ENCODE measurements at places on chromosomes 12 and 14.

DNA sequence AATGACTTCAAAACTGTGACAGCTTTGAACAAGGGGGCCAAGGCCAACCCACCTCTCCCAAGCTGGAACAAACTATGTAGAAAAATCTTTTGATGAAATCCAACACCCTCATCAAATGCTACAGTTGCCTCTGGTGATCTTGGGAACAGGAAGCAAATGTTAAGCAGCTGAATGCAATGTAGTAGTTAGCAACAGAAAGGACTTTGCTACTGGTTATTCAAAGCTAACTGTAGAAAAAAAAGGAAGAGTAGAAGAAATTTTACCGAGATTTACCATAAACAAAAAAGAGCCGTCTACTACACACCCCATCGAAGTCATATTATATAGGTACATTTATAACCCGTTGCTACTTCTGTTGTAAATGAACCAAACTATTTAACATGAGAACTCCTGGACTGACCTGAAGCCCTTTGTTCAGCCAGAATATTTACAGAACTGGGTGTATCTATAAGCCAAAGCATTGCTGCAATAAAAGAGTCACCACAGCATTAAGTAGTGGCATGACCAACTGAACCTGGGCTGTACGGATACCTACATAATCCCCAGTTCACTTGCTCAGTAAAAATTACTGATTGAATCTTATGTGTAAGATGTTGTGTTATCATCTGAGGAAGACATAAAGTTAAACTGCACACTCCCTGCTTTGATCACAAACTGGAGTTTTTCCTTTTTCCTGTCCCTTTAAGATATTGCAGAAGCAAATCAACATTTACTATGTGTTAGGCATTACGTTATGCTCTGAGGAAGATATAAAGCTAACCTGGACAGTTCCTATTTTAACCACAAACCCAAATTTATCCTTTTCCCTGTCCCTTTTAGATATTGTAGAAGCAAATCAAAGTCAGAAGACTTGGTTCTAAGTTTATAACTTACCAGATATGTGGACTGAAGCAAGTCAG is 25.1 kb downstream of the SYNJ2BP start:
- DNase-seq = no peak

- no peak for DNase-seq
Measured at GRCh38 chr12:130573766-130574165, 142.3 kb downstream of the RIMBP2 start.

GRCh38 chr12:2297658-2298057 is 244.9 kb downstream of the CACNA1C start:
- no peak for DNase-seq

DNA sequence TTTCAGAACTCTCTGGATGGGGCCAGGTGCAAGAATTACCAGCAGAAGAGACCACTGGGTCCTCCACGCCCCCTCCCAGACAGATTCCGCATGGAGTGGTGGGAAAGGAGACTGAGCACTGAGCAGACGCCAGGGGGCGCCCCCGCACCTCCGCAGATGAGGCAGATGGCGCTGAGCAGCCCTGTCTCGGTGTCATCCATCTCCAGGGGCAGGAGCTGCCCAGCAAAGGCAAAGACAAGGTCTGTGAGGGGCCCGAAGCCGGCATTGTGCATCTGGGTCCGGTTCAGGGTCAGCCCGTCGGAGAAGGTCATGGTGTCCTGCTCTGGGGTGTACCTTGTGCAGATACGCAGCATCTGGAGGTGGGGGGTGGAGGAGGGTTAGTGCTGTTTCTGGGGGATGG is 6.3 kb upstream of the ITGB7 start:
- peak; percentile 27 for DNase-seq

DNA sequence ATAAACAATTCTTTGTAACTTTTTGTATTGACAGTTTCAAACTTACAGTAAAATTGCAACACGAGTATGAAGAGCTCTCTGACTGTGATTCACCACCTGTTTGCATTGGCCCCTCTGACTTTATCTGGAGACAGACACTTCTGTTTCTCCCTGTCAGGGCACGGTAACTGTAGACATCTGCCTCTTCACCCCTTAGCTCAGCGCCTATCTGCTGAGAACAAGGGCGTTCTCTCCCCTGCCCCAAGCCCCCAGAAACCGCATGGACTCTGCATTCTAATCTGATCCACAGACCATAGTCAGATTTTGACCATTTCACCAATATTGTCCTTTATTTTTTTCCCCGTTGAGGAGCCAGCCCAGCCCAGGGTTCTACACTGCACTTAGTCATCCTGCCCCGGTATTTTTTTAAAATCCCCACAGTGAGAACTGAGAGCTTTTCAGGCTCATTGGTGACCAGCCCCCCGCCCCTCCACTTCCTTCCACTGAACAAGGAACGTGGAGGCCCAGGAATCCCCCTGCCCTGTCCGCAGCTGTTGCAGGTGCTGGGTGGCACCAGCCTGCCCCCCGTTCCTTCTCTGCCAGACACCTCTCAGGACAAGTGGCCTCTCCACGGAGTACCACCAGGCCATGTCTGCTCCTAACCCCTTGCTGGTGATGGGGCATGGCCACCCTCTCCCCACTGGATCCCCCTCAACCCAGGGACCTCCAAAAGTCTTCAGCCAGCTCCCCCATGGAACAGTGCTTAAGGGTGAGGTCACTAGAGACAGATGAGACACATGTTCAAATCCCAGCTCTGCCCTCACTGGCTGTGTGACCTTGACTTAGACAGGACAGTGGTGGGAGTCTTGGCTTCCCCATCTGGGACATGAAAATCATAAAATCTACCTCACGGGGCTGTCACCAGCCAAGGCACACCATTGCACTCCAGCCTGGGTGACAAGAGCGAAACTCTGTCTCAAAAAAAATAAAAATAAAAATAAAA is 11.2 kb downstream of the RHOF start:
- no peak for DNase-seq

Data from NCI-H524 treated with DMSO at 0.1 percent for 48 hours (cell line).